Left ventricle myocardium superior (tissue), 1 donor: ENCODE measurements at places on chromosomes 6 and 20.

DNA sequence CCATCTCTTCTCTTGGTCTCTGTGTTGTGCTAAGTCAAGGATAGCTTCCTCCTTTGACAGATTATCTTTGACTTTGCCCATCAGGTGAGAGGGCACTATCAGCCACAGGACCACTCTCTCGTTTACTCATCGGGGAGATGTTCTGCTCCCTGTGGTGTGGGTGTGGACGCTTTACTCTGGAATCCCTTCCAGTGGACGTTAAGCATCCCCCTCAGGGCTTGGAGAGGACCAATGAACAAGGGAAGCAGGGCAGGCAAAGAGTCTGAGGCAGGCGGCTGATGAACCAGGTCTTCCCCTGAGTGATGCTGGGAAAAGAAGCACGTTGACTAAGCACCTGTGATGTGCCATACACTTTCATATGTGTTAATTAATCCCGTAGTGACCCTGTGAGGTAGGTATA is 21.0 kb upstream of the RNF24 start:
- no peak for DNase-seq

- DNase-seq: no peak
These were observed 42.8 kb downstream of the HNF4A start for GRCh38 chr20:44398335-44398734.

DNA sequence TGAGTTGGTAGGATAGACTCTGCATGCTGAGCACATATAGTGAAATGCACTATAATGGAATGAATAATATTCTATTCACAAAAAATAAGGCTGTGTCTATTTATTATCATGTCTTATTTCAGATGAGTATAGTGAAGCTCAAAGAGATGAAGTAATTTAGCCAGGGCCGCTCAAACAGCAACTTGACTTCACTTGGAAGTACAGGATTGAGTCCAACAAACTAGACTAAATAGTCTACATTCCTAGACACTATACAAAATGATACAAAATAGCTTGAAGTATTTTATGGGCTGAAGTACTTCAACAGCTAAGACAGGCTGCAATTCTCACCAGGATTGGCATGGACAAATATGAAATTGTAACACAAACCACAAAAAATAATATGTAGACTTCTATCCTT is 144.5 kb upstream of the DST start:
- DNase-seq: no peak

DNA sequence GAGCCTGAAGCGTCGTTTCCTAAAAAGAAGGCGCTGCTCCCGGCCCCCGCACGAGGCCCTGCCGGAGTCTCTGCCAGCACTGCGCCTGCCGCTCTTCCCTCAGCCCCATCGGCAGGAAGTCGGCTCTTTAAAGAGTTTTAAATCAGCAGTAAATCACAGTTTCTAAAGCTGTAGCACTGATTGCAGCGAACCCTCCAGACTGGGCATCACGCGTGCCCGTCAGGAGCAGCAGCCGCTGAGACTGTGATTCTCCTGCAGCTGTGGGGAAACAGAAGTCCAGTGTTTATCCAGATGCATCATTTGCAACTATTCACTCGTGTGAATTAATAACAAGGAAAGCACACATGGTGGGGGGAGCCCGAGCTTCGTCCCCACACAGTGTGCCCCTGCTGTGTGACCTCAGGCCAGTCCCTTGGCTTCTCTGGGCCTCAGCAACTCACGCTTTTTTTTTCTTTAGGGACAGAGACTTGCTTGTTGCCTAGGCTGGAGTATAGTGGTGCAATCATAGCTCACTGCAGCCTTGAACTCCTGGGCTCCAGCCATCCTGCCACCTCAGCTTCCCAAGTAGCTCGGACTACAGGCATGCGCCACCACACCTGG is 28.3 kb downstream of the DLL1 start:
- peak; percentile 7 for DNase-seq

DNA sequence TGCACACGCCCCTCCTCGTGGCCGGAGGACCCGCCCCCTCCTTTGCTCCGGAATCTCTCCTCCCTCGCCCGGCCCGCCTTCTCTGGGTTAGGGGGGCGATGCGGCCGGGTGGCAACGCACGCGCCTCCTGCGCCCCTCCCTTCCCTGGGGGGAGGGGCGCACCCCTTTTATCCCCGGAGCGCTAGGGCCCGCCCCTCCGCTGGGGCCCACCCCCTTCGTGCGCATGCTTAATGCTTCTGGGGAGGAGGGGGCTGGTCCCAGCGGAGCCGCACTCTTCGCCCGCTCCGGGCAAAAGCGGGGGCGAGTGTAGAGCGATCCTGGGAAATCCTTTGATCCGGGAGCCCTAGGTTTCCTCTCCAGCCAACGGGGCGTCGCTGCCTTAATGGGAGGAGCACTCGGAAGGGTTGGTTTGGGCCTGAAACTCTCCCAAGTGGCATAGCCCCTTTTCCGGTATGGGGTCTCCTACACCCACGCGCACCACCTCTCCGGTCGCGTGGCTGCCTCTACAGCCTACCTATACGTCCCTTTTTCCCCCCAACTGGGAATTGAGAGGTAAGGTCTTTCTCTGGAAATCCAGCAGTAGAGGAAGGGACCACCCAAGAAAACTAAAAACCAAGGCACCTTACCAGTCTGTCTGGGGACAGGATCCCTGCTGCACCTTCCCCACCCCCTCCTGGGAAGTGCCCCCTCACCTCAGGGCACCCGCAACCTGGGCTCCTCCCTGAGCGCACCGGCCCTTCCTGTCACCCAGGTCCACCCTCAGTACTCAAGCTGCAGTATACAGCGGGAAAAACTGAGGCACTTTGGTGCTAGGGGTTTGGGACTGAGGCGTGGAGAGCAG is 2.1 kb downstream of the SOX12 start:
- peak; percentile 90 for DNase-seq

GRCh38 chr20:63330084-63330760 is 30.9 kb downstream of the CHRNA4 start:
- DNase-seq: peak; percentile 7

- no peak for DNase-seq
These were observed 8.1 kb downstream of the CRISP3 start for GRCh38 chr6:49736017-49736508.

DNA sequence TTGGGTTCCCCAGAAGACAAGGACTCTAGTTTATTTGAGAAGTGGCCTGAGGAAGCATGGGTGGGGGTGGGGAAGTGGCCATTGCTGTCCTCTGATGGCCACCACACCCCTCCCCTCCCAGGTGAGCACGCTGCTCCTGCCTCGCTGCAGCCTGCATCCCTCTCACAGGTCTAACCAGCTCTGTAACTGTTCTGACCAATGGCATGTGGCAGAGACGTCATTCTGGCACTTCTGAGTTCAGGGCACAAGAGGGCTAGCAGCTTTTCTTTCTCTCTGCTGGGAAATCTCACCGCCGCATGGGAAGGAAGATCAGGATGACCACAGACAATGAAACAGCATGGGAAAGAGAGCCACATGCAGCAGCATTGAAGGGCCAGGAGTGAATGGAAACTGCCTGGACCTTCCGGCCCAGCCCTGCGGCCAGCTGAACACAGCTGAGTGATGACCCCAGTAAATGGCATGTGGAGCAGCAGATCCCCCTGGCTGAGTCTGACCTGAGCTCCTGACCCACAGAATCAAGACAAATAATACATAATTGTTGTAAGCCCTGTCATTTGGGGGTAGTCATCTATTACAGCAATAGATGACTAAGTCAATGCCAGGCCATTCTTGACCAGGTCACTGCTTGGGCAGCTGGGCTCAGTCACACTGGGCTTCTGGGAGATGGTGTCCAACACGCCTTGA is 179.8 kb downstream of the LINC00237 start:
- no peak for DNase-seq
